ENCODE measurements at places on chromosomes 6 and 20.

- peak; percentile 54 for DNase-seq
Measured at GRCh38 chr6:158042245-158042798, 60.7 kb downstream of the SYNJ2 start.

DNA sequence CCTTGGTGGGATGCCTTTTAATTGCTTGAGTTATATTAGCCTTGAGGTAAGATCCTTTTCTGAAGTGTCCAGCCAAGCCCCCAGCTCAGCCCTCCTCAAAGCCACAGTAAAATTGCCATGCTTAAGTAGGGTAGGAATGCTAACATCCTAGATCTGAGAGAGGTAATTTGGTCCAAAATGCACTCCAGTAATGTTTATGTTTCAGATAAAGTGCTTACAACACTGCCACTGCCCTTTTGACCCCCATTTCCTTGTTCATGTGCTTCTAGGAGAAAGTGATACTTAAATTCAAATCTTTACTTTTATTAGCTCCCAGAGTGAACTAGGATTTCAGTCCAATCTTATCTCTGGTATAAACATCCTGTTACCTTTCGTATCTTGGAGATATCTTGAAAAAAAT is 318.0 kb downstream of the BMP2 start:
- no peak for DNase-seq

- no peak for DNase-seq
Measured at GRCh38 chr6:93376026-93376540, 43.3 kb downstream of the EPHA7 start.

DNA sequence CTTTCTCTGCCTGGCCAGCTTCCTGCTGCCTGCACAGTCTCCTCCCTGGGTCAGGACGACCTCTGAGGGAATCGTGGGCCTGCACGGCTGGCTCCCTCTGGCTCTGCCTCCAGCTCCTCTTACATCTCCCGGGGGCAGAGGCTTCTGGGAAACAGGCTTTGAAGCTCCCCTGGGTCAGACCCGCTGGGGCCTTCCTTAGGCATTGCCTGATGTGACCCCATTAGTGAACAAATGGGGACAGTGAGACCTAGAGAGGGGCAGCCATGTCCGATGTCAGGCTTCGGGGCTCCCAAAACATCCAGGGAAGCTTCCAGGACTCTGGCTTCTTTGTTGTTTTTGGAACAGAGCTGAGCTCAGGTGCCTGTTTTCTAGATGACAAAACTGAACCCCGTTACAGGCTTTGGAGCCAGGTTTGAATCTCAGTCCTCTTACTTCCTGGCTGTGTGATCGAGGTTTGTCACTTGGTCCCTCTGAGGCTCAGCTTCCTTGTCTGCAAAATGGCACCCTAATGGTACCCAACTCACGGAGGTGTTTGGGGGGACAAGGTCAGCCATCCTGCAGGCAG is 94.3 kb downstream of the CEBPB start:
- DNase-seq: no peak

DNA sequence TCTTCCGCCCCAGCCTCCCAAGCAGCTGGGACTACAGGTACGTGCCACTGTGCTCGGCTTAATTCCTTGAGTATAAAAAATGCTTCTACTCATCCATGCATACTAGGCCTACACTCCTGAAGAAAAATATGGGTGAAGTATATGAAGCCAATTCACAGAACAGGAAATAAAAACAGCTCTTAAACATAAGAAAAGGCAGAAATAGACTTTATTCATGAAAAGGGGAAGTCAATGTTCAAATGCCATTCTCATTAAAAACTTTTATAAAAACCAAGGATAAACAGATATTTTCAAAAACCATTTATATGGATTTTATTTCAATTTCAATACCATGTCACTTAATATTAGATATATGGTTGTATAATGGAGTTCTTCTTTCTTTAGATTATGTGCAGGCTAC is 18.3 kb downstream of the SERPINB9 start:
- no peak for DNase-seq

GRCh38 chr6:35230950-35231349 is 17.2 kb downstream of the SCUBE3 start:
- peak; percentile 66 for DNase-seq

GRCh38 chr6:7647504-7647903 is 57.5 kb downstream of the SNRNP48 start:
- DNase-seq: no peak

GRCh38 chr6:63574554-63574900 is 2.2 kb downstream of the LOC128125822 start:
- no peak for DNase-seq

GRCh38 chr20:63232235-63233060 is 3.3 kb upstream of the BIRC7 start:
- peak; percentile 95 for DNase-seq

GRCh38 chr6:158044525-158044888 is 62.8 kb downstream of the SYNJ2 start:
- DNase-seq: no peak

DNA sequence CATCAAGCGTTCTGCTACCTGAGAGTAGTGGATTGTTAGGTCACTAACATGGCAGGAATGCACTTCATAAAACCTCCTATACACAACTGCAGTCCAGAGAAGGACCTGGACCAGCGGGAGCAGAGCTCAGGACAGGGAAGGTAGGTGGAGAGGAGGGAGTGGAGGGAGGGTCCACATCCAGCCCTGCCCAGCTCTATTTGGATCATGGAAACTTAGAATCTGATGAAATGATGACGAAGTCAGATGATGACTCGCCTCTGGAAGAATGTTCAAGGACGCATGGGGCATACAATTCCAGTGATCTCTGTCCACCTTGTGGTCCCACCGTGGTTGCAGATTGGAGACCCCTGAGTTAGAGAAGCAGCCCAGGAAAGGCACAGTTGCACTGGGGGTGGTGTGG is 68.8 kb downstream of the CLIC5 start:
- peak; percentile 67 for DNase-seq

DNA sequence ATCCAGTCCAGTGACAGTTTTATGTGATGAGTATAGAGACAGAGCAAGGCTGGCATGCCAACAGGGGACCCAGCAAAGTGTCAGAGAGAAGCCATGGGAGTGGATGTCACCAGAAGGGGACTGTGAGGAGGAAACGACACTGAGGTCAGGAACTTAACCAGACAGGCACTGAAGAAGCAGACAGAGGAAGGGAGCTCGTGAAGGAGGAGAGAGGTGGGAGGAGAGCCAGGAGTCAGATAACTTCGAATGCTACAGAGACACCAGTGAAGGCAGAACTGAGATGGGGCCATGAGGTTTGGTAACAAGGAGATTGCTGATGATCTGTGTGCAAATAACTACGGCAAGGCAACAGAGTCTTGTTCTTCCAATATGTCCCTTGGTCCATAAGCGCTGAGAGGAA is 211.1 kb upstream of the FOXA2 start:
- no peak for DNase-seq

DNA sequence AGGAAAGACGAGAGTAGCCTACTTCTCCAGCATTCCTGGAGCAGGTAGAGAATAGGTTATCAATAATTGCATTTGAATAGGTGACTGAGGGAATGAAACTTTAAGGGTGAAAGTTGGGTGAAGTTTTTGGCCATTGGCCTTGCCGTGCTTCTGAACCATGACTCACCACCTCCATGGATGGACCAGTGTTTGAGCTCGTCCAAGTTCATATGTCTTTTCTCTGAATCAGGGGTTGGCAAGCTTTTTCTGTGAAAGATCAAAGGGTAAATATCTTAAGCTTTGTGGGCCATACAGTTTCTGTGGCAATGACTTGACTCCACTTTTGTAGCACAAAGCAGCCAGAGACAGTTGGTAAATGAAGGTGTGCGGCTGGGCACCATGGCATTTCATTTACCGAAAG is 31.8 kb downstream of the SNRNP48 start:
- DNase-seq: no peak

DNA sequence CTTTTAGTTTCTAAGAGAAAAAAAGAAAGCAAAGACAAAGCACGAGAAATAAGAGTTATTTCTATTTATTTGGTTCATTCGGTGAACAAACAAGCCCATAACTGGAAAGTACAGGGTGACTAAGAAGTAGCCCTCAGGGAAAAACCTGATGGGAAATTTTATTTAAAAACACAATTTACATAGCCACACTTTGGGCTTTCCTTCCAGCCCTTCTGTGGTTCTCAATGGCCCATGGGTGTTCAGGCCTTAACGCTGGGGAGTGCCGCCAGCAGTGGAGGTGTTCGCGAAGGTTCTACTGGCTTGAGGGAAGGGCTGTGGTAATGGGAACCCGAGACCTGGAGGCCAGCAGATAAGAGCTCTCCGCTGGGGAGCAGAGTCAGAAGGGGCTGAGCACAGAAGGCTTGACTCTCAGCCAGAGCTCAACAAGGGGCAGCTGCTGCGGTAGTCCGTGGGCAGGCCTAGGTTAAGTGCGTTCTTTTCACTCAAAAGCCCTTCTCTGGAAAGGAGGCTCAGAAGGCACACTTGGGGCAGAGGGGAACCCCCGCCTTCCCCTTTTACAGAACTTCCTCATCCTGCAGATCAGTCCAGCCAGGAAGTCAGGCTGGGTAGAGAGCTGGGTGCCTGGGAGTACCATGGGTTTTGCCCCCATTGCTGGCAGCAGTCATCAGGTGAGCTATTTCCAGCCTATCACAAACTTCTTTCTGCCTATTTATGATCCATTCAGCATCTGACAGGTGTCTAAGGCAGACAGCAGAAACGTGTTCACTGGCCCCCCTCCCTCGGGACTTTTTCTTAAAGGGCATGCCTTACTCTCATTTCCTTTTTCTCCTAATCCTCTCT is 8.8 kb upstream of the CD83 start:
- no peak for DNase-seq

DNA sequence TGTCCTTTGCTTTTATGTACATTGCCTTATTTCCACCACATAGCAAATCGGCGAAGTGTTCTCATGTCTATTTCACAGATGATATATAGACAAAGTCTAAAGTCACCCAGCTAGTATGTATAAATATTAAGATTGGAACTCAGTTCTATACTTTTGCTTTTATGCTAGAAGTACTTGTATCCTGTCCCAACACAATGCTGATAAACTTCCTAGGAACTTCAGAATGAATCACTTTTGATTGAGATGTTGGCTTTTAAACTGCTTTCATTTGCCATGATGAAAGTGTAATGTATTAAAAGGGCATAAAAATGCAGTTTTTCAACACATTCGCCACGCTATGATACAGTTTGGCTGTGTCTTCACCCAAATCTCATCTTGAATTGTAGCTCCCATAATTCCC is 50.8 kb downstream of the GCLC start:
- DNase-seq: peak; percentile 24

DNA sequence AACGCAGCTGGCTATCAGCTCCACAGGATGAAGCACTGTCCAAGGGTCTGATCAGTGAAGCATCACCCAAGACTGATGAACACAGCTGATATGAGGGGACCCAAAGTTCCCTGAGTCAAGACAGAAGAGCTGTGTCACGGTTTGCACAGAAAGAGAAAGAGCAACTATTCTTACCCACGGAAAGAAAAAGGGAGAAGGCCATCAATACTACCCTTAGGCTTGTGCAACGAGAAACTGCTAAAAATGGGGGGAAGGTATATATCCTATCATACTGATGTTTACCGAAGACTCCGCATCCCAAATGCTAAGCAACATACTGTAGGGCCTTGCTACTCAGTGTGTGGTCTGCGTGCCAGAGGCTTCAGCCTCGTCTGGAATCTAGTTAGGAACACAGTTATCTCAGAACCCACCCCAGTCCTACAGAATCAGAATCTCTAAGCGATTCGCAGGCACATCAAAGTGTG is 665 bp downstream of the FASTKD5 start:
- DNase-seq: peak; percentile 21

GRCh38 chr6:117440706-117441525 is 15.2 kb upstream of the ROS1 start:
- peak; percentile 97 for DNase-seq

- no peak for DNase-seq
Measured at GRCh38 chr6:42101186-42101657, 41.2 kb downstream of the C6orf132 start.

GRCh38 chr6:153720732-153721131 is 318.3 kb upstream of the OPRM1 start:
- no peak for DNase-seq

DNA sequence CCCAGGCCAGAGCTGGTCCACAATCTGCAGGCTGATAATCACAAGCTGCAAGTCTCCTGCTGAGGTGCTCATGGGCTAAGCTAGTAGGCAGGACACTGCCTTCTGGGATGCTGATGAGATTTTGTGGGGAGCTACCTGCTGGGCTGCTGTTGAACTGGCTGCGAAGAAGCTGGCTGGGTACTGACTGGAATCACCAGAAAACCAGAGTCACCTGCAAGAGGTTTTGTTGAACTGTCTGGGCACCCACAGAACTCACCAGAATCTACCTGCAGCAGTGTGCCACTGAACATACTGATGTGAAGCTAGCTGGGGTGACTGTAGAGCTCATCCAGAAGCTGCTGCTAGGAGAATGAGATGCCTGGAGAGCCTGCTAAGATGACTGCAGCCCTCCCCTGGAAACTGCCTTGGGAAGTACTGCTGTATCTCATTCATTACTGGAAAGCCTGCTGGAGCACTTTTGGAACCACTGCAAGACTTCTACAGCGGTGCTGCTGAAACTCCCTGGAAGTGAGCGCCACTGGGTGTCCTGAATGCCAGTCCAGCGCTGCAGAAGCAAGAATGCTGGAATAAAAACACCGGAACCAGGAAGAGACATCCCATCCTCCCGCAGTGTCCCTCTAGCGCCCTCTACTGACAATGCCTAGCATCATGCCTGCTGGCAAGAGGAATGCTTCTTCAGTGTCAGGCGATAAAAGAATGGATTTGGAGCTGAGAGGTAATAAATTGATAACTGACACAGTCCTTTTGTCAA is 64.9 kb upstream of the ARHGAP18 start:
- peak; percentile 85 for DNase-seq

DNA sequence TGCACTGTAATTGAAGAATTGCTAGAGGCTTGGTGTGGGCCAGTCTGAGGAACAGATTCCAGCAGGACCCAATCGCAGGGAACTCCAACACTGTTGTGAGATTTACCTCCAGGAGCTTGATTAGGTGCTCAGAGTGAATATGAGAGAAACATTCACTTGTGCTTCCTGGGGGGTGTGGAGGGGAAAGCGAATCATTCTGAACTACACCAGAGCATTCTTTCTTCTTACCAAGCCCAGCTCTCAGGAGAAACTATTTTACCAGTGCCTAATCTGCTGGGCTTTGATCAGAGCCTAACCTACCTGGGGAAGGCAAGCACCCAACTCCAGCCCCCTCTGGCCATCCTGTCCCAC is 7.4 kb upstream of the SIRPB1 start:
- DNase-seq: no peak

GRCh38 chr6:112787371-112787770 is 440.2 kb downstream of the RFPL4B start:
- DNase-seq: no peak

GRCh38 chr20:20520776-20521175 is 152.9 kb downstream of the INSM1 start:
- peak; percentile 2 for DNase-seq

DNA sequence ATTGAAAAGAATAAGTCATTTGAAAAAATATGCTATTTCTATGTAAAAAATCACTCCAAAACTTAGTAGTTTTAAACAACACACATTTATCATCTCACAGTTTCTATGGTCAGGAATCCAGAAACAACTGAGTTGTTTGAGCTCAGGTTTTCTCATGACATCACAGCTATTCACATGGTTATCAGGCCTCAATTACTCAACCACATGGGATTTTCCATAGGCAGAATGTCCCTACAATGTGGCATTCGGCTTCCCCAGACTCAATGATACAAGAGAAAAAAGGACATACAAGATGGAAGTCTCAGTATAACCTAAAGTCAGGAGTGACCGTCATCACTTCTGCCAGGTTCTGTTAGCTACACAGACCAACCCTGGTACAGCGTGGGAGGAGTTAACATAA is 3.4 kb upstream of the SLC35D3 start:
- DNase-seq: no peak

GRCh38 chr6:143806282-143807102 is 36.6 kb upstream of the LTV1 start:
- DNase-seq: peak; percentile 57

GRCh38 chr6:168072730-168073129 is 6.3 kb downstream of the FRMD1 start:
- DNase-seq: no peak

Measured in fibroblast of skin of scalp (primary cell).